ENCODE measurements at places on chromosomes 3 and 15.

DNA sequence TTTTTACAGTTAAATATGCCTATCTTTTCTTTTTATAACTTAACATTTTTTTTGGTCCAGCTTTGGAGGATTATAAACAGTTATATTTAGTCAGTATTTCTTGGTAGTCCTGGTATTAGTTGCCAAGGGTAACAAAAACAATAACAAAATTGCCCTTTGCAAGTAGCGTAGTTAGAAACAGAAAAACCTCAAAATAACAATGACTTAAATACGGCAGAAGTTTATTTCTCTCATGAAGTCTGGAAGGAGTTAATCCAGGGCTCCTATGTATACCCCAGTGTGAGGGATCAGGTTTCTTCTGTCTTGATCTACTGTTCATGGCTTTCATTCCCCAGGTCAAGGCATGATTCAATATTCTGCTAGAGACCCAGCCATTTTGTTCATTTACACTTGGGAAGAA lies 14.1 kb upstream of the MYH15 start:
- no peak for DNase-seq

DNA sequence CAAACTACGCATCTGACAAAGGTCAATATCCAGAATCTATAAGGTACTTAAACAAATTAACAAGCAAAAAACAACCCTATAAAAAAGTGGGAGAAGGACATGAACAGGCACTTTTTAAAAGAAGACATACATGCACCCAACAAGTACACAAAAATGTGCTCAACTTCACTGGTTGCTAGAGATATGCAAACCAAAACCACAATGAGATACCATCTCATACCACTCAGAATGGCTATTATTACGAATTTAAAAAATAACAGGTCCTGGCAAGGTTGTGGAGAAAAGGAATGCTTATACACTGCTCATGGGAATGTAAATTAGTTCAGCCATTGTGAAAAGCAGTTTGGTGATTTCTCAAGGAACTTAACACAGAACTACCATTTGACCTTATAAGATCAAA lies 175.6 kb upstream of the MLF1 start:
- DNase-seq = no peak

GRCh38 chr3:40243056-40243455 lies 66.5 kb upstream of the EIF1B start:
- DNase-seq = no peak

GRCh38 chr3:30167541-30168011 lies 438.8 kb upstream of the TGFBR2 start:
- DNase-seq = no peak

DNA sequence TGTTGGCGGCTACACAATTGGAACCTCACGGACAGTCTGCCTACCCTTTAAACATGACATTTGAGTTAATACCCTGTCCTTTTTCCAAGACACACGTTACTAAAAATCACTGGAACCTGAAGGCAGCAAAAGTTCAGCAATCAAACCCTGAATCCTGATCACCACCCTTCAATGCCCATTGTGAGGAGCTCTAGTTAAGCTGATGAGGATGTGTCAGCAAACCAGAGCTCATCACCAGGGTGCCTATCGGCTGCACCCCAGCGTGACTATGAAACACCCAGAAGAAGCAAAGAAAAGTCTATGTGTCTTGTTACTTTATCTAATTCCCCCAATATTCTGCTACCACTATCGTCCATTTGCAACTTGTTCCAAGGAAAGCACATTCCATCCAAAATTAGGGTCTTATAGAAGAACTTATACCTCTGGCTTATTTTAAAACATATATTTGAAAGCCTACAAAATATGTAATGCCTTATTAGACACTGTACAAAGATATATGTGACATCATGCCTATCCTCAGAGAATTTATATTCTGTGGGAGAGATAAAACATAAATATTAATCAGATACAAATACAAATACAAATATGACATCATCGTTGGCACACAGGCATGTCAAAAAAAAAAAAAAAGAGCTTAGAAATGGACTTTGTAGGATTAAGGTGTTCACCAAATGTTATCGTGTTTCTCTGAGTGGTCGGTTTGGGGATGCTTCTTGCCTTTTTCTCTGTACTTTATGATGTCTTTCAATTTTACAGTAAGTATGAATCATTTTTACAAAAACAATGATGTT lies 219.7 kb upstream of the SETMAR start:
- DNase-seq = no peak

DNA sequence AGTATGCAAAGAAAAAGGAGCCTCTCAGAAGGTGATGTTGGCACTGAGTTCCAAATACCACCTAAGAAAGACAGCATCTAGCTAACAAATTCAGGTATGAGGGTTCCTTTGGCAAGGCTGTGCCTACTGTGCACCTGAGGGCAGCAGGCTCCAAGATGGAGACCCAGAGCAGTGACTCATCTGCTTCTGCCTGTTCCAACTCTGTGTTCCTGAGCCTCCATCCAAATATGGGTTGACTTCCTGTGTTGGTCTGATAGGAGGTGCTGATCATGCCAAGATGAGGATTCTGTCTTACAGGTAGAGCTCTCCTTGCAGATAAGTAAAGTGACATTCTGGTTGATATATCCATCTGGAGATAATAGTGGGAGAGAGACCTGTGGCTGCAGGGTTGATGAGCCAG lies 26.0 kb downstream of the SV2B start:
- DNase-seq = no peak

GRCh38 chr3:22951910-22952309 lies 251.2 kb upstream of the UBE2E2 start:
- DNase-seq = no peak

GRCh38 chr3:157166561-157166960 lies 6.6 kb upstream of the CCNL1 start:
- DNase-seq = no peak

DNA sequence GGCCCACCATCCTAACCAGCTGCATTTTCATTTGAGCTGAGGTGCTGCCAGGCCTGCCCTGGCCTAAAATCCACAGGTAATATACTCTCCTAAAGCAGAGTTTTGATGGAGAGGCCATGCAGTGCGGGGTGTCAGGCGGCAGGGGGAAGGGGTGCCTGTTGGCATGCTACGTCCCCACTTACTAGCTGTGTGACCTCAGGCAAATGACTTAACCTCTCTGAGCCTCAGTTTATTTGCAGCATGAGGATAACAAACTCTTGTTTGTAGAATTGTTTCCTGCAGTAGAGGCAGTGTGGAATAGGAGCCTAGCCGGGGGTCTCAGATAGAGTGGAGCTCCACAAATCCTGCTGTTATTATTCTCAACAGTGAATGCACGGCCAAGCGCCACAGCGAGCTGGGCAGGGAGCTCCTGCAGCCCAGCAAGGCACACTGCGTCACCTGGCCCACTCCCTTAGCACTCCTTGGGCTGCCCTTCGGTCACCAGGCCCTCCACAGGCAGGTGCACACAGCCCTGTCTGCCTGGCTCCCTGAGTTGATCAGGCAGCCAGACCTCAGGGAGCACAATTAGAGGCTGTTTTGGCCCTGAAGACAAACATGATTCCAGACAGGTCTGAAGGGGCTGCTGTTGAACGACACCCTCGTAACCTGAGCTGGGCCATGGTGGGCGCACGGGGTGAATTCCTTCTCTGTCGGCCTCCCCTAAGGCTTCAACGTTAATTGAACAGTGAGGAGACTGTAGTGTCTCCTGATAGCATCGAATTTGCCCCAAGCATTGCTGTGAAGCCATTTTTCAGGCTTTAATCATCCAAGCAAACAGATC lies 248.8 kb upstream of the LYSMD4 start:
- no peak for DNase-seq

DNA sequence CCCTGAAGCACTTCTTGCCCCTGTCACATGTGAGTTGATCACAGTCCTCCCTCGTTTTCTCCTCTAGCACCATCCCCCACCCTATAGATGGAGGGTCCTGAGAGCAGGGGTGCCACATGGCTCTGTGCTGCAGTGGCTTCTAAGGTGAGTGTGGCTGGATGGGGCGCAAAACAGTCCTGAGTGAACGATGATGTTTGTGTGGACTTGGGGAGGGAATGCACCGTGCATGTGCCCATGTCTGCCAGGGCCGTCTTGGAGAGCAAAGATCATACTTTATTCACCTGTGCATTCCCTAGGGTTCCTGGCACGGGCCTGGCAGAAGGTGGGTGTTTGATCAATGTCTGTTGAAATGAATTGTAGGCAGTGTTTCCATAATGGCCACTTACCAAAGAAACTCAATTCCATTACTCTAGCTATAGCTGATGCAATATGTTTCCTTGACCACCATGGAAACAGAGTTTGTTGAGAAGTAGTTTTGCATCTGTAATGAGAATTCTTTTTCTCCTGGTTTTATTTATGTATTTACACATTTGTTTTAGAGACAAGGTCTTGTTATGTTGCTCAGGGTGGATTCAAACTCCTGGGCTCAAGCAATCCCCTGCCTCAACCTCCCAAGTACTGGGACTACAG lies 58.0 kb downstream of the ABTB1 start:
- DNase-seq = no peak

- DNase-seq = no peak
These were observed 85.7 kb downstream of the SPATA16 start for GRCh38 chr3:173055228-173055933.

GRCh38 chr3:63976161-63976871 lies 47.0 kb downstream of the PSMD6 start:
- DNase-seq = no peak

DNA sequence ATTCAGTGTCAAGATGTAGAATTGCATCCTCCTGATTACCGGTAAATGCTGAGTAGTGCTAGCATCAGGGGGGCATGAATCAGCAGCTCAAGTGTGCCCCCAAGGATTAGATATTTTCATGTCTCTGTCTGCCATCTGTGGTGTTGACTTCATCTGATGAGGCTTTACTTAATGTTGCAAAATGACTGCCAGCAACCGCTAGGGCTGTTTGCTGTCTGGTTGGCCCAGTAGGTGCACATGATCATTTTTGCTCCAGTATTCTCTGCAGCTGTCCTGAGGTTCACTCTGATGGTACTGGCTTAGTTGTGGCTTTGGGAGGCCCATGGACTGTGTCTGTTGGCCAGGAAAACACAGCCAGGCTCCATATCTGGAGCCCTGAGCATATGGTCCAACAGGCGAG lies 316.4 kb downstream of the SOX2 start:
- no peak for DNase-seq

DNA sequence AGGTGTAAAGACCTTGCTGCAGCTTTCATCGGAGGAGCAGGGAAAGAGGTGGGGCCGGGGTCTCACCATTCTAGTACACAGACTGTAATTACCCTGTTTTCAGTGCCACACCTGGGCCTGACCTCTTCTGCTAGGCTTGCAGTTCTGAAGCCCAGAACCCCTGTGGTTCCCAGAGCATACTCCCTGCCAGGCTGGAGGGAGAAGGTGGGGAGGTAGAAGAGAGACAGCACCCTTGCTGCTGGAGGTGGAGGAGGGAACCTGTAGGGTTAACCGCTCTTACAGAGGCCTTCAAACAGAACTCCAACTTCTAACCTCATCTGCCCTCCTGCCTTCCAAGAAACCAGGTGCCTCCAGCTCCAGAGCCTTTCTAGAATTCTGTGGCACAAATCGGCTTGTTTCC lies 27.0 kb downstream of the PCOLCE2 start:
- no peak for DNase-seq
